Cortex of kidney (tissue), 1 donor: ENCODE measurements at places on chromosomes 1 and 21.

GRCh38 chr1:94899756-94900155 lies 27.2 kb downstream of the CNN3 start:
- DNase-seq, result no peak

DNA sequence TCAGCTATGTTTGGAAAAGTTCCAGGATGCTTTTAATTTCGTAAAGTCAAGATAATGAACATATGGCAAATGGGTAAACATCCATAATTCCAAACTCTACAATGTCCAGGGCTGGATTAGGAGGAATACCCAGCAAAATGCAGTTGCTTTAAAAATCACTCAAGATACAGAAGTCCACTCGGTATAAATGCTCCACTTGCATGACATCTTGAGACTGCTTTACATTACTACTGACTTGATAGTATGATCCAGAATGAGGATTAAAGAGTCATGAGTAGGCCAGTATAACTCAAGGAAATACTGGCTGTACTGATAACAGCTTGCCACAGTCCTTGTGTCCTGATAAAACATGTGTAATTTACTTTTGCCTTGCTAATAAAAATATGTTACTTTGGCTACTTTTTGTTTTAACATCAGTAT lies 58.3 kb upstream of the ANGPTL3 start:
- DNase-seq, result no peak

DNA sequence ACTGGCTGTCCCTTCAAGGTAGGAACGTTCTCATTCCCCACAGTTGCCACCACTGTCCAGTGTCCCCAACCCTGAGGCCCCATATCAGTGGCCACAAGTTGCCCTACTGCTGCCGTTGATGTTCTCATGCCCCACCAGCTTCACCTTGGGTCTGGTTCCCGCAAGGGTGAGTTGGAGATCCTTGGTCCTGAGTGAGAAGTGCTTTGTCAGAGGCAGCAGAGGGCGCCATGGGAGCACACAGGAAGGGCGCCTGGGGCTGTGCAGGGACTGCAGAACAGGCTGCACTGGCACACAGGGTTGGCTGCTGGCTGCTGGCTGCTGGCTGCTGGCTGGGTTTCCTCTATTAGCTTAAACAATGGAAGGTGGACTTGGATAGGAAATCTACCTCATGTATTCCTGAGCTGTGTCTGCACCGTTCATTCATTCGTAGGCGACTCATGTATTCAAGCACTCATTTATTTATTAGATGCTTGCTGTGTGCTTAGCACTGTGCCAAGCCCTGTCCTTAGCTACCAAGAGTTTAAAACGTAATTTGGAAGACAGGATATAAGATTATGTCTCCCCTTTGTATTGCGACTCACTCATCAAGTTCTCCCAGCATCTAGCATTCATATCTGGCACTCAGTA lies 2.1 kb upstream of the S100A9 start:
- no peak for DNase-seq

- DNase-seq, result no peak
Observed at GRCh38 chr1:63705078-63705477, 68.7 kb upstream of the ROR1 start.

GRCh38 chr1:243926299-243926698 lies 76.3 kb upstream of the AKT3 start:
- DNase-seq, result no peak

DNA sequence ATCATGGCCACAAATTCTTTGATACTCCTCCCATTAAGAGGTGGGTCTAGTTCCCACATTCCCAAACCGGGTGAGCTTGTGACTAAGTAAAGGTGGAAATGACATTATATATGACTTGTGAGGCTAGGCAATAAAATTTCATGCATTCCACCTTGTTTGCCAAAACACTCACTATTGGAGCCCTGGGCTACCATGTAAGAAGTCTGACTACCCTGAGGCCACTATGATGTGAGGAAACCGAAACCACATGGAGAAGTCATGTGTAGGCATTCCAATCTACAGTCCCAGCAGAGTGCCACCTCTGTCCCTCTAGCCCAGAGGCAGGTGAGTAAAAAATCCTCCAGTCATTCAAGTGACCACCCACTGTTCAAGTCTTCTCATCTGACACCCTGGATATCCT lies 17.9 kb upstream of the SMG7 start:
- DNase-seq, result no peak

GRCh38 chr1:165954940-165955339 lies 127.5 kb downstream of the UCK2 start:
- no peak for DNase-seq

GRCh38 chr1:211781260-211781659 lies 49.3 kb downstream of the LPGAT1 start:
- DNase-seq, result no peak

DNA sequence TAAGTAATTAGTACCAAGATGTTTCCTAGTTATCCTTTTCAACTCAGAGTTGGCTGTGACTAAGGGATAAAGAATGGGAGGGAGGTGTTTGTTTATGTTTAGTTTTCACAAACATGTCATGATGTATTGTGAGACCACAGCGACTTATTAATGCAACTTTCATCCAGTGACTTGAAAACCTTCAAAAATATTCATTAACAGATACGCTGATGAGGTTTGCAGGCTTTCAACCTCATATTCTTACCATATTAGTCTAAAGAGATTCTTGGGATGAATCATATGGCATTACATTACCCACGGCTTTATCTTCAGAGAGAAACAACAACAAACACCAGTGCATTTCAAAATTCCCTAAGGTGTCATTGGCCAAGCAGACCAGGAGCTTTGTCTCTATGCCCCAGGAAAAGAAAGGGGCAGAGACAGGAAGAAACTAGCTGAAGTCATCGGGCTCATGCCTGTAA lies 36.4 kb downstream of the PALMD start:
- DNase-seq, result no peak

GRCh38 chr1:222697203-222697602 lies 15.1 kb downstream of the AIDA start:
- no peak for DNase-seq
